ENCODE measurements at places on chromosomes 13 and 19.

GRCh38 chr13:83286737-83287136, 595.5 kb downstream of the SLITRK1 start:
- DNase-seq, result no peak

DNA sequence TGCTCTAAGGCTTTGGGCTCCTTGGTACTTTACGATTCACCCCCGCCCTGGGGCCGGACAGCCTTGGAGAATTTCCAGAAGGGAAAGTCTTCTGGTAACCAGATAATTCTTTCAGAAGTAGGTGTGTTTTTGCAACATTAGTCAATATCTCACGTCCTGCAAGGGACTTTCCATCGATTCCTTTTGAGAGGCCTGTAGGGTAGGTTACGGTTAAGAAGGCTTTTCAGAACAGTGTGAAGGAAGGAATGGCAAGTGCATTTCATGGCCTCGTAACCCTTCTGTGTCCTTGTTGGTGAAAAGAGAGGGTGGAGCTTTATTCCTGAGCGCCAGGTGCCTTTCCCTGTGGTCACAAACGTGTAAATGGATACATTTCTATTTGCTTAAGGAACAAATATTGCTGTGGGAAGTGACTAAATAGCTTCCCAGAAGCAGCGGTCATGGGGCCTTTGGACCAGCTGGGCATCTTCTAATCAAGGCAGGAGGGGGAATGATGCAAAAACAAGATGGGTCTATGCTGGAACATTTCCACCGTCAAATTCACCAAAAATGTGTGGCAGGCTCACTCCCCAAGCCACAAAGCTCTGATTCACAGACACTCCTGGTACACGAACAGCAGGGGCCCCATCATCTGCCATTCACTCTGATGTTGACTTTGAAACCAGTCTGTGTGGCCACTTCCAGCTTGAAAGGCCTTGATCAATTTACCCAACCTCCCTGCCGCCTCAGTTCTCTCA, 99.2 kb downstream of the ANKRD10 start:
- no peak for DNase-seq

GRCh38 chr13:93653776-93654175, 427.2 kb downstream of the GPC6 start:
- DNase-seq, result no peak

- DNase-seq, result no peak
These were observed 4.4 kb upstream of the PRX start for GRCh38 chr19:40417643-40417981.

DNA sequence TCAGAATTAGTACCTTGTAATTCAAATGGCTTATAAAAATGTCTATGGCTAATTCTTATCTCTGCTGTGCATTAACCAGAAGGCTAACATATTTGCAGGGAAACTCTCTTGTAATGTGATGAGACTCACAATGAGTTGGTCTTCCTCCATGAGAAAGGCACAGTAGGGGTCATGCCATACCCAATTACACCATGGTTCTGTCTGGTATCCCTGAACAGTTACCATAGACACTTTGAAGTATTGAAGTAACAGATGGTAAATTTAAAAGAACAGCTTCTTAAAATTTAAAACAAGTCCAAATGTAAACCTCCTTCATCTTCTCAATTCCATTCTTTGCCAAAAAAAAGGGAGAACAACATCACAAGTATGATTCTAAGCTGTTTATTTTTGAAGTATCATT, 22.6 kb upstream of the SLAIN1 start:
- DNase-seq, result no peak

DNA sequence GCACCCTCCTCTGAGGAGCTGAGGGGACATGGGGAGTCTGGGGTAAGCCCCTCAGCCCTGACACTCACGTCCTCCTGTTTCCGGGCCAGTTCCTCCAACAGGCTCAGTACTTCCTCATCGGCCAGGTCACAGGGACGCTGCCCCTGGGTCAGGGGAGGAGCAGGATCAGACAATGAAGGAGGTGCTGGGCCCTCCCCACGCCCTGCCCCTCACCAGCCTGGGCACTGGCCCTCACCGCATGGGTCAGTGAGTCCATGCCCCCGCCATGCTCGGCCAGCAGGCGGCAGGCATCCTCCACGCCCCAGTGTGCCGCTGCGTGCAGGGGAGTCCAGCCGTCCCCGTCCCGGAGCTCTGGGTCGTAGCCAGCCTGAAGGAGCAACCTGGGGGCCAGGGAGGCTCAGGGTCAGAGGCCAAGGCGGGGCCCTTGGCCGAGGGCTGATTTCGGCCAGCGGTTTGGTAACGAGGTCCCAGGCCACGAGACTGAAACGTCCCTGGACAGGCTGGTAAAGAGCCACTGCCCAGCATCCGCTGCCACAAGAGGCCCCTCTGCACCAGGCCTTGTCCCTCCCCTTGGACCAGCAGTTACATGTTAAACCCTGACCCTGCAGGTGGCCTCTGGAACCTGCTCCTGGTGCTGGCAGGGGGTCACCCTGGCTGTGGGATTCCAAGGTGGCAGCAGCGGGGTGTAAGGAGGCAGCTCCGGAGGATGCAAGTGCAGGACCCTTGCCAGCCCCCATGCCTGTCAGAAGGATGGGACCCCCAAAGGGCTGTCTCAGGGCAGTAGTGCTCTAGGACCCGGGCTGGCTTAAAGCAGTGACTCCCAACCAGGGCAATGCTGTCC, 18.5 kb downstream of the PPP1R12C start:
- DNase-seq, result no peak

GRCh38 chr13:49652355-49653305, 24.3 kb downstream of the ARL11 start:
- no peak for DNase-seq

DNA sequence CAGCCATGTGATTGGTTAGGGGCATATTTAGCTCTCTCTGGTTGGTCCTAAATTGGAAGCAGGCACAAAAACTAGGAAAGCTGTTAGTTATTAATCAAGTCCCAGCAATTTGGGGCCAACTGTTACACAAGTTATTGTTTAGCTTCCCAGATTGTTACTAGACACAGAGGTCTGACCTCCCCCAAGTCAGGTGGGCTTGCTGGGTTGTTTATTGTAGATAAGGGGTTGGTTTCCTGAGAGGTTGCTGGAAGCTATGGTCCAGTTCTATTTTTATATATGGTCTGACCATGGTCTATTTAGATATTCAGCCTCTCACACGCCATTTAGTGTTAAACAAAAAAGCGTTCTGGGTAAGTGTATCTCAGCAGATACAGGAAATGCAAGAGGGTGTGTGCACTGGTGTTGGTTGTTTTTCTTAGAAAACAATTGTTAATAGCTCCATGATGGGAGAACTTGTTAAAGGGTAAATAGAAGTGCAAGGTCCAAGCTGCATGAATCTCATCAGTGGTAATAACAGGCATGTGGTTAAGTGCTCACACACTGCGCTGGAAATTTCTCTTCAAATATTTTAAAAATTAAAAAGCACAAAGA, 150.0 kb downstream of the RAP2A start:
- DNase-seq, result no peak

DNA sequence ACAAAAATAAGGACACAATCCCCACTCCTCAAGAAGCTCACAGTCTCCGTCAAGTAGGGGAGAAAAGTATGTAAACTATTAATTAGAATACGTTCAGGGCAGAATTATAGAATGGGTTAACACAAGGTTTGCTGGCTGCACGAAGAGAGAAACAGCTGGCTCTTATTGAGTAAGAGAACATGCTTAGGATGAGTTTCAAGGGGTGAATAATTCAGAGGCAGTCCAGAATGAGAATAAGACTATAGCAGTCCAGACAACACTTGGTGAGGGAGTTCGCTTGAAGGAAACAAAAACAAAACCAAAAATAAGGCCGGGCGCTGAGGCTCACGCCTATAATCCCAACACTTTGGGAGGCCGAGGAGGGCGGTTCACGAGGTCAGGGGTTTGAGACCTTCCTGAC, 61.9 kb downstream of the THSD1 start:
- DNase-seq, result no peak

DNA sequence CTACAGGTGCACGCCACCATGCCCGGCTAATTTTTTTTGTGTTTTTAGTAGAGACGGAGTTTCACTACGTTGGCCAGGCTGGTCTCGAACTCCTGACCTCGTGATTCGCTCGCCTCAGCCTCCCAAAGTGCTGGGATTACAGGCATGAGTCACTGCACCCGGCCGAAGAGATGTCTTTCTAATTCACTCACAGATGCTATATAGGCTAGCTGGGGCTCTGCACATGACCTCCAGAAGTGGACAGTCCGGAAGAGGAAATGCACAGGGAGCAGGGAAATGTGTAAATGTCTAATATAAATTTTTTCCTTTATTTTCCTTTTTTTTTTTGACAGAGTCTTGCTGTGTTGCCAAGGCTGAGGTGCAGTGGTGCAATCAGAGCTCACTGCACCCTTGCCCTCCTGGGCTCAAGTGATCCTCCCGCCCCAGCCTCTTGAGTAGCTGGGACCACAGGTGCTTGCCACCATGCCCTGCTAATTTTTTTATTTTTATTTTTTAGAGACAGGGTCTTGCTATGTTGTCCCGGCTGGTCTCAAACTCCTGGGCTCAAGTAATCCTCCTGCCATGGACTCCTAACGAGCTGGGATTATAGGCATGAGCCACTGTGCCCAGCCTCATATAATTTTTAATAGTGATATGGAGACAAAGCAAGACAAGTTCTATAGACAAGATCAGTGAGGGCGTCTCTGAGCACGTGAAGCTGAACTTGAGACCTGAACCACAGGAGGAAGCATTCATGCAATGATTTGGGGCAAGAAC, 8.4 kb downstream of the GIPC1 start:
- no peak for DNase-seq

GRCh38 chr13:37090912-37091311, 14.6 kb downstream of the CSNK1A1L start:
- DNase-seq, result no peak

GRCh38 chr13:97976610-97977521, 23.4 kb downstream of the IPO5 start:
- DNase-seq, result no peak

DNA sequence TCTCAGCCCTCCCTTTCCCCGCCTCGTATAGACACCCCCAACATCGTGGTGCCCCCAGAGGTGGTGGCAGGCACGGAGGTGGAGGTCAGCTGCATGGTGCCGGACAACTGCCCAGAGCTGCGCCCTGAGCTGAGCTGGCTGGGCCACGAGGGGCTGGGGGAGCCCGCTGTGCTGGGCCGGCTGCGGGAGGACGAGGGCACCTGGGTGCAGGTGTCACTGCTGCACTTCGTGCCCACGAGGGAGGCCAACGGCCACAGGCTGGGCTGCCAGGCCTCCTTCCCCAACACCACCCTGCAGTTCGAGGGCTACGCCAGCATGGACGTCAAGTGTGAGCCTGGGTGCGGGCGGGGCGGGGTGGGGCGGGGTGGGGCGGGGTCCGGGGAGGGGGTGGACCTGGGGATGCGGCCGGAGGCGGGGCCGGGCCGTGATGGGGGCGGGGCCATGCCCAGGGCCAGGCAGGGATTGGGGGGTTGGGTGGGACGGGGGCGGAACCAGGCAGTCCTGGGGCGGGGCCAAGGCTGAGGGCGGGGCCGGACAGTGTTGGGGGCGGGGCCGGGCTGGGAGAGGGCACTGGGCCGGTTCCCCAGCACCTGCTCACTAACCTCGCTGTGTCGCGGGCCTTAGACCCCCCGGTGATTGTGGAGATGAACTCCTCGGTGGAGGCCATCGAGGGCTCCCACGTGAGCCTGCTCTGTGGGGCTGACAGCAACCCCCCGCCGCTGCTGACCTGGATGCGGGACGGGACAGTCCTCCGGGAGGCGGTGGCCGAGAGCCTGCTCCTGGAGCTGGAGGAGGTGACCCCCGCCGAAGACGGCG, 7.8 kb downstream of the MAG start:
- no peak for DNase-seq

- DNase-seq, result no peak
These were observed 31.0 kb downstream of the CRYL1 start for GRCh38 chr13:20494656-20495055.

DNA sequence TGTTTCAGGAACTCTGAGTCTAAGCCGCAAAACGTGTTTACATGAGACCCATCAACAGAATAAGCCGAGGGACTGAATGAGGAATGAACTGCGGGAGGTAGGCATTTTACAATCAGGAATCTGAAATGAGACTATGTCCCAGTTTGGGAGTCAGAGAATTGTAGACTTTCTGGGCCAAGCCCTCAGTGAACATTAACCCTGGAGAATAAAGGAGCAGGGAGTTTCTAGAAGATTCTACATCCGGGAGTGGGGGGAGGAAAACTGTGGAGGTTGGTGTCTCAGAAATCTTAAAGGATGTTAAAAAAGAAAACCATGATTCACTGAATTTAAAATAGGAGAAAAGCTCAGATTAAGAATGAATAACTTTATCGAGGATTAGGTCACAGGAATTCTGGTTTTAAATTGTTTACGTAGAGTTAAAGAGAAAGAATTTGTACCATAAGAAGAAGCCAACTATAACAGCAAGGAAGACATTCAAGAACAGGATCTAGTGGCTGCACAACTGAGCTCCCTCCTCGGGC, 18.5 kb downstream of the RFX2 start:
- DNase-seq, result no peak

GRCh38 chr19:485583-486236, 10.6 kb upstream of the MADCAM1 start:
- no peak for DNase-seq

GRCh38 chr13:97802213-97802612, 151.3 kb upstream of the IPO5 start:
- DNase-seq, result no peak

DNA sequence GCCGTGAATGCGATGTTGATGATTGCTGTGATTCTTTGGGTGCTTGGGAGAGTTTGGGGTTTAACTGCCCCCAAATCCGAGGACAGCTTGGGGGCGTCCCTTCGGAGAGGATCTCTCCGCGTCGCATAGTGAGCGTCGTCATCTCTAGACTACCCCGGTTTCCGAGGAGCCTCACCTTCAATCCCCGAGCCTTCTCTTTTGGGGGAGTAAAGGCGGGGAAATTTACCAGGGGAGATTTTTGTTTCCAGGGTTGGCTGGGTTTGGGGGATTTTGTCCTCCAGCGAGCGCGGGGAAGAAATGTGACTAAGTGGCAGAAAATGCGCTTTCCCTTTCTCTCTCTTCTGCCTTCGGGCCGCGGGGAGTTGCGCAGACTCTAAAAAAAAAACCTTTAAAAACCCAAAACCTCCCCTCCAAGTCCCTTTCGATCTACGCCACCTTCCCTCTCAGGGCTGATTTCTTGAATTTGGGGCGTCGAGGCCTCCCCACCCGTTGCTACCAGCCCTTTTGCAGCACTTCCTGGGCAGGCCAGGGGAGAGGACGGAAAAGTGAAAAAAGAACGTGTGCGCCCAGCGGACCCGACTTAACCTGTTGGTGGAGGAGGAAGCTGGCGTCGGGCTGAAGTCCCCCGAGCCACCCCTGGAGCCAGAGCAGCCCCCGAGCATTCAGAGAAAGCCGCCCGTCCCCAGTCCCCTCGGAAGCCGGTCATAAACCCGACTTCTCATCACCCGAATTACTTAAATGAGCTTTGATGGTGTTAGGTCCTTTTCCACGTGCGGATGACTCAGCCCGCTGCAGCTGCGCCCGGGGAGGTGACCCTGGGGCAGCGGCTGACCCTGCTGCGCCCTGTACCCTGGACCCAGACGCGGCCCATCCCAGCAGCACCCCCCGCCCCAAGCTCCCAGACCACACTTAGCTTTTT, 17.7 kb downstream of the NFIX start:
- no peak for DNase-seq
